RWPE2 (cell line): ENCODE measurements at places on chromosomes 13 and 19.

GRCh38 chr19:11399667-11400066, 15.6 kb upstream of the EPOR start:
- DNase-seq = no peak

DNA sequence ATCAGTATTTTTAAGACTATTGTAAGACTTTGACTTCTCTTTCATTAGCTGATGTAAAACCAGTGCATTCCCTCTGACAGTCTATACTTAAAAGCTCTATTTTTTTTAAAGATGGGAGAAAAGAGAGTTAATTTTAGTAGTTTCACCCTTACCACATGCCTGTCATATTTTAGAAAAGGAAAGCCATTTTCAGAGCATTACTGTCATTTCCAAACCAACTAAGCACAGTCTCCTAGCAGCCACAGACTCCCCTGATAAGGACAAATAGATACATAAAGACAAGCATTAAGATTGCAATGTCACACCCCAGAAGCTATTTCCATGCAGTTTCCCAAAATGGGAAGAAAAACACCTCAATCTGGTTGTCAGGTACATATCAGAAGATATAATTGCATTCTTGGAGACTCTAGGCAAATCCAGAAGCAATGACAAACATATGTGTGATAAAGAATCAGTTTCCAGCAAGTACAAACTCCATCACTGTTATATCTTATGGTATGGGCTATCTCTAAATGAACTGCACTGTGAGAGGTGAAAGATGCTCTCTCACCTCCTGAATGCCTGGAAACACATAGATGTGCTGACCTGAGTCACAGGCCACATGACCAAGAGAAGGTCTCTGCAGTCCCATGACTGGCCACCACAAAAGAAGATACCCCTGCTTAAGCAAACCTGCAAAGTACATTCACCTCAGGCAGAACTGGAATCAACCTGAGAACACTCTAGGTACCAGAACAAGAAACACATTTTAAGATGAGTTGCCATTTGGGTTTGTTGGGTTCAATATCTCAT, 303.3 kb downstream of the POU4F1 start:
- DNase-seq = no peak

GRCh38 chr19:47687906-47688305, 25.3 kb upstream of the EHD2 start:
- DNase-seq = no peak

GRCh38 chr13:64538711-64539110, 2691.4 kb downstream of the PCDH9 start:
- no peak for DNase-seq

- no peak for DNase-seq
Measured at GRCh38 chr13:99972190-99972731, 694 bp upstream of the ZIC5 start.

- peak; percentile 89 for DNase-seq
Measured at GRCh38 chr19:45448887-45449299, 18.9 kb upstream of the FOSB start.

GRCh38 chr19:5973376-5973775, 4.6 kb downstream of the RANBP3 start:
- DNase-seq = no peak

DNA sequence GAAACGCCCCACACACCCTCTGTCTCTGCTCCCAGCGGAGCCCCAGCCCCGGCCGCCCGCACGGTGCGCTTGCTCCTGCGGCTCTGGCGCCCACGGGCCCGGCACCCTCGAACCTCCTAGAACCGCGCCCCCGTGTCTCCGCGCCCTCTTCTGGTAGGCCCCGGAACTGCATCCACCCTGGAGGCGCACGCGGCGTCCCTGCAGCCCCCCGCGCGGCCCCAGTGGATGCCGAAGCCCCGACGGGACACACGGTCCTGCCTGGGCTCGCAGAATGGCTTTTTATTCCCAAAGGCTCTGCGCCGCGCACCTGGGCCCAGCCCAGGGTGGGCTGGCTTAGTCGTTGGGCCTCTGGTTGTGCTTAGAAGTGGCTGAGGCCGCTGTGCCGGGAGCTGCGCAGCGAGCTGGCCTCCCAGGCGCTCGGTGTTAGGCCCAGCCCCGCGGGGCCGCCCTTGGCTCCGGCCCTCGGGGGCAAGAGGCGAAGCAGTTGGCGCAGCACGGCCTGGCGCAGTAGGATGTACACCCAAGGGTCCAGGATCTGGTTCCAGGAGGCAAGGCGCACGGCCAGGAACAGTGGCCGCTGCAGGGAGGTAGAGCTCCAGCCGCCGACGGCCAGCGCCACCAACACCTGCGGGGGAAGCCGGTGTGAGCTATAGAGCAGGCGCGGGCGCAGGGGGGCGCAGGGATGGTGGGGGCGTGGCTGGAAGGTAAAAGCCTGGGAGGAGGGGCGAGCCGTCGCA, 2.8 kb downstream of the PTGER1 start:
- no peak for DNase-seq

DNA sequence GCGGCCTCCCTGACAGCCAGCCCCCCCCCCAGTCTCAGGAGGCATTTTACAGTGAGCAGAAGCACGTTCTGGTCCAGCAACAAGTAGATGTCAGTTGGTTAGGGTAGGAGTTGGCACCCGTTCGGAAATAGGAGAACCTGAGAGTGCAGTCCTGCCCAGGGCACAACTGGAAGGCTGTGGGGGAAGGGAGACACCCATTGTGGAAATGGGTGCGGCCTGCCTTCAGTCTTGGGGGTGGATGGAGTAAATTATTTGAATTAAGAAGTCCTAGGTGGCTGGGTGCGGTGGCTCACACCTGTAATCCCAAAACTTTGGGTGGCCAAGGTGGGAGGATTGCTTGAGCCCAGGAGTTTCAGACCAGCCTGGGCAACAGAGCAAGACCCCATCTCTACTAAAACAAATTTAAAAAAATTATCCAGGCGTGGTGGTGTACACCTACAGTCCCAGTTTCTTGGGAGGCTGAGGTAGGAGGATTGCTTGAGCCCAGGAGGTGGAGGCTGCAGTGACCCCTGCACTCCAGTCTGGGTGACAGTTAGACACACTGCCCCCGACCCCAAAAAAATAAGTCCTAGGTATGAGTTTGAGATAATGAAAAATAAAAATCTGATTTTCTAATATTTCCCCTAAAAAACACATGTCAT, 1.2 kb downstream of the CIRBP start:
- no peak for DNase-seq

GRCh38 chr19:13952931-13953531, 722 bp downstream of the DCAF15 start:
- no peak for DNase-seq

GRCh38 chr13:75442736-75443234, 39.2 kb downstream of the TBC1D4 start:
- DNase-seq = no peak

- no peak for DNase-seq
Measured at GRCh38 chr13:36131931-36132297, 732 bp upstream of the DCLK1 start.

DNA sequence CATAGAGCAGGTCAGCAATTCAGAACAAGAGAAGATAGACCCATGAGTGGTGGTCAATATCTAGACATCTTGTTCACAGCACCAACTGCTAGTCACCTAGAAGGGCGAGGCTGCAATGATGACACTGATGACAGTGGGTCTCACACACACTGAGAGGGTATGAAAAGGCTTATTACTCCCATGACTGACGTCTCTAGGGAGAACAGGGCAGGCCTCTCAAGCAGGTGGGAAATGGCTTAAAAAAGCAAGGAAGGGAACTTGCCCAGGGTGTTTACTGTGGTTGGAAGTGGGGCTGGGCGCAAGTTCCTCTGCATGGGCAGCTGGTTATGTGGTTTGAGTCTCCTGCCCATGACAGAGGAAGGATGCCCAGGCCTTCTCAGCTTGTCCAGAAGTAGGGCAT, 33.8 kb downstream of the ZNF44 start:
- no peak for DNase-seq

GRCh38 chr19:42693760-42694350, 46.4 kb downstream of the PSG3 start:
- no peak for DNase-seq

- DNase-seq = peak; percentile 96
Measured at GRCh38 chr19:44746946-44747738, 1.4 kb upstream of the BCL3 start.

- no peak for DNase-seq
Measured at GRCh38 chr13:105838231-105838630, 697.2 kb downstream of the EFNB2 start.

DNA sequence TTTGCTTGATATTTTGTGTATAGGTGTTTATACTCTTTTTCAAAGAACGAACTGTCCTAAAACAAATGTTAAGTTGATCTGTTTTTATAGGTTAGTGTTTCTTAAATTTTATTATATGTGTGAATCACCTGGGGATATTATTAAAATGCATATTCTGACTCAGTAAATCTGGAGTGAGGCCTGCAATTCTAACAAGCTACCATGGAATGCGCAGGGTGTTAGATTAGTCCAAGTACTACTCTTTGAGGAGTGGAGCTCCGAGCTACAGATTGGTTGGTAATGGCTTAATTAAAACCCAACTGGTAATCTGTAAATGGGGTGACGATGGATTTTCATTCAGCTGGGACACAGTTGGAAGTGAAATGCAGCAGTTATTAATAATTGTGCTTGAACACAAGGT, 214.1 kb upstream of the UFM1 start:
- no peak for DNase-seq

- no peak for DNase-seq
Measured at GRCh38 chr19:39677961-39678889, 22.5 kb downstream of the LGALS16 start.

- no peak for DNase-seq
Measured at GRCh38 chr19:29772696-29773095, 39.1 kb upstream of the CCNE1 start.

- DNase-seq = no peak
Measured at GRCh38 chr13:97951376-97951775, 2.1 kb upstream of the IPO5 start.

GRCh38 chr13:38685974-38686576, 802 bp upstream of the FREM2 start:
- no peak for DNase-seq

- no peak for DNase-seq
Measured at GRCh38 chr19:50962245-50962644, 7.1 kb downstream of the KLK6 start.

- no peak for DNase-seq
Measured at GRCh38 chr13:106423530-106423929, 111.9 kb downstream of the EFNB2 start.

DNA sequence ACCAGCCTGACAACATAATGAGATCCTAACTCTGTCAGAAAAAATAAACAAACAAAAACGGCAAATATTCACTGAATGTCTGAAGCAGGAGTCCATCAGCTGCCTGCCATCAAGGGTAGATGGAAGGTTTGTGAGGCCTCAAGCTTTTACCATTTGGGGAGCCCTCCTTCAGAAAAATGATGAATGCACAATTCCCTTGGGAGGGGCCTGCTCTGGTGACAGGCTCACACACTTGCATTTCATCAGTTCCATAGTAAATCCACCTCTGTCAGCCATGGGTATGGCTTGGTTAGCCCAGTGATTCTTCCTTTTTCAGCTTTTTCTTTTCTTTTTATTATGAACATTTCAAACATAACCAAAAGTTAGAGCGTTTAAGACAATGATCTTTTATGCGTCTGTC, 26.3 kb upstream of the KATNAL1 start:
- DNase-seq = no peak

- peak; percentile 18 for DNase-seq
Measured at GRCh38 chr13:113537909-113538688, 46.5 kb upstream of the TFDP1 start.

- DNase-seq = no peak
Measured at GRCh38 chr19:16262618-16263017, 62.0 kb upstream of the KLF2 start.

- DNase-seq = no peak
Measured at GRCh38 chr19:7795555-7796161, 32.6 kb downstream of the CLEC4M start.

GRCh38 chr19:30029721-30030510, 87.9 kb downstream of the URI1 start:
- no peak for DNase-seq

- no peak for DNase-seq
Measured at GRCh38 chr13:78020861-78021260, 102.2 kb upstream of the EDNRB start.

DNA sequence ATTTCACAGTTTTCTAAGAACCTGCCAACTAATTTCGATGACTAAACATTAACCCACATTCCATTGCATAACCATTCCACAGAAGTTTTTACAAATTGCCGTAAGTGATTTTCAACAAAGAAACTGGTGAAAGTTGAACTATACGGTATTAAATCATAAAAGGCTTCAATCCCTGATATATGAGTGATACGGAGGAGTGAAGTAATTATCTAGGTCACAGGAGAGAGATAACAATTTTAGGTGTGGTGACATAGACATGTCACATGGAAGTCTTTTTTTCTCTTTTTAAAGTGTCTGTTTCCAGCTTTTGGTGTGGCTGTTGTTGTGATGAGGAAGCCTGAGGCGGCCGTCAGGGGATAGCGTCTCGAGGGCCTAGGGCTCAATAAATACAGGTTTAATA, 29.4 kb downstream of the TBC1D4 start:
- no peak for DNase-seq

DNA sequence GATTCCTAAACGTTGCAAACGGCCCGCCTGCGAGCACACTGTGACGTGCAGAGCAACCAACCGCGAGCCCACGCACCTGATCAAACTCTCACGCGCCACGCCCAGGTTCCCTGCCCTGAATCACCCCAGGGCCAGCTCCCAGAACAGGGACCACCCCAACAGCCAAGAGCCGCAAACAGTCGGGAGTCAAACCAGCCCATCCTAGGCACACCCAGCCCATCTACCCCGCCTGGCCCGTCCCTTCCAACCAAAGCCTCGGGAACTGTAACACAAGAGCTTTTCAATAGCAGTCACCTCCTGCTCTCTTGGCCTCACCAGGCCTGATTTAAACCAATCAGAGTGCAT, 8.9 kb downstream of the PIP5K1C start:
- DNase-seq = no peak

DNA sequence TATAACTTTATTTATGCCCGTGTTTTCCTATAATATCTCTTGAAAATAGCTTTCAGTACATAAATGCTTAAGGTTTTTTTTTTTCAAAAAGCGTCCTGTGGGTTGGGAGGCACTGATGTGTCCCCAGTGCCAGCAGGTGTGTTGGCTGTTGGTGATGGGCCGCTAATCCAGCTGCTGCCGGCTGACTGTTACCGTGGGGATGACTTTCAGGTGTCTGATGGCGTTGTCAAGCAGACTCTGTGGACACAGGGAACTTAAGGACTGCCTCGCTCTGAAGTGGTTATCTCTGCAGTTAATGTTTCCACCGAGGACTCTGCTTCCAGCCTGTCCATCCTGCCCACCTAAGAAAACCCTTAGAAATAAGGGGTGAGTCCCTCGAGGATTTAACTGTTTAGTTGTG, 94.5 kb downstream of the ANKRD10 start:
- DNase-seq = no peak

- DNase-seq = no peak
Measured at GRCh38 chr13:23934520-23934919, 37.2 kb upstream of the C1QTNF9B start.
